ENCODE measurements at places on chromosomes 3 and 15. TPM values are rescaled to one million over a fixed set of nuclear protein-coding genes. Genes with fewer than 3 reads are reported as not detected.

The CAND2 gene
- total RNA-seq = 0.72 TPM

GRCh38 chr15:54388746-54389145 is 410.5 kb downstream of the UNC13C start:
- DNase-seq = no peak
- H3K4me1 ChIP-seq = no peaks in the 10 kb centered on the region
- H3K27ac ChIP-seq = no peak overlapping the region
- H3K27me3 ChIP-seq = no peaks in the 10 kb centered on the region

DNA sequence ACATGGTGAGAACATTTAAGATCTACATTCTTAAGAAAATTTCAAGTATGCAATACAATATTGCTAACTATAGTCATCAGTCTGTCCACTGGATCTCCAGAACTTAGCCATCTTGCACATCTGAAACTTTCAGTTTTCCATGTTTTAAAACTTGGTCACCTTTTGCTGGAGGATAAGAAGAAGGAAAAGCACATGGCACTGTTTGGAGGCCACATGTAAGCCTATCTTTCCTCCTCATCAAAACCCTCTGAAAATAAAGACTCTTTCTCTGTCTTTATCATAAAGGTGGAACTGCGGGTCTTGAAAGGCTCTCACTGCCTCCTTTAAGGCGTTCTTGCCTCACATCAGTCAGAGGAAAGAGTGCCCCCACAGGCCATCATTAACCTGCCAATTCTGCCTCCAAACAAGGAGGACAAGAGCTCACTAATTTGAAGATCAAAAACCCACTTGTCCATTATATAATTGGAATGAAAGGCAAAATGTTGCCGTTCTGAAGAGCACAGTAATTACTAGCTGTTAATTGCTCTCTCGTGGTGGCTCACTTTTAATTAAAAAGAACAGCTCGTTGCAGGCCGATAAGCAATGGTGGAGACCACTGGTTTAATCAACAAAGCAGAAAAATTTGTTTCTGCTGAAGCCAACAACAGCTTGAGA is 157.8 kb downstream of the MECOM start:
- H3K4me1 ChIP-seq = no peaks in the 10 kb centered on the region
- H3K27ac ChIP-seq = no peak overlapping the region
- no peaks in the 10 kb centered on the region for H3K27me3 ChIP-seq
- H3K4me3 ChIP-seq = no peak overlapping the region
- no peaks in the 10 kb centered on the region for H3K36me3 ChIP-seq
- DNase-seq = no peak

DNA sequence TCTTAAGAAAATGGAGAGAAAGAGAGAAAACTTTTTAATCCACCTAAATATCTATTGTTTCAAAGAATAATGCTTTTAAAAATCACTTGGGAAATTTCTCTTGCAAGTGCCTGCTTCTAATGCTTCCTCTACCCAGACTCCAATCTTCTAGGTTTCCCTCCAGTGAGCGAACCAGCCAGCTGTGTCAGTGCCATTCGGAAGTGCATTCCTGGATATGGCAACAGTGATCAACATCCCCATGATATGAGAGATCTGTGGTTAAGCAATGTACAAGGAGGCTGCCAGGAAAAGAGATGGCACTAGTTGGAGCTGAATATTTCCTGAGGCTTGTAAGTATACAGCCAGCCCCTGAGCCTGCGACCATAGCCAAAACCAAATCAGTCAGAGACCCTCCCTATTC is 53.3 kb upstream of the KCNMB2 start:
- H3K4me1 ChIP-seq = no peaks in the 10 kb centered on the region
- H3K27me3 ChIP-seq = no peaks in the 10 kb centered on the region
- DNase-seq = no peak
- H3K4me3 ChIP-seq = no peak overlapping the region
- H3K36me3 ChIP-seq = no peaks in the 10 kb centered on the region

GRCh38 chr3:52044869-52045619 is 11.3 kb downstream of the DUSP7 start:
- no peaks in the 10 kb centered on the region for H3K4me1 ChIP-seq
- DNase-seq = no peak
- H3K4me3 ChIP-seq = no peak overlapping the region
- no peaks in the 10 kb centered on the region for H3K36me3 ChIP-seq

DNA sequence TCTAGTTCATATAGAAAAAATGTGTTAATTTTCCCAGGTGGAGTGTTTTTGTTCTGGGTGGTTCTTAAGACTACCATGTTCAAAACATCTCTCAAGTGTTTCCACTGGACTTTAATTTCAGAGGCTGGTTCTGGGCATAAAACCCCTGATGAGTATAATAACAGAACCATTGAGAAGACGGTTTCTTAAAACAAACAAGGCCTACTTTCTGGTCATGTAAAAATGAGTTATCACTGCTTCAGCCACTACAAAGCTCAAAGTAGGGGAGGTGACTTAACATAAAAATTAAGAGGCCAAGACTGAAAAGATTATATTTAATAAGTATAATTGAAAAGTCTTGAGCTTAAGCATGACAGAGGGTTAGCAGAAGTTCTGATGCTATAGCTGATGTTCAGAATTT is 33.8 kb downstream of the RYR3 start:
- H3K27me3 ChIP-seq = no peaks in the 10 kb centered on the region
- H3K4me3 ChIP-seq = no peak overlapping the region
- H3K4me1 ChIP-seq = no peaks in the 10 kb centered on the region
- no peak overlapping the region for H3K27ac ChIP-seq

The EOMES gene
- total RNA-seq = 0.20 TPM

DNA sequence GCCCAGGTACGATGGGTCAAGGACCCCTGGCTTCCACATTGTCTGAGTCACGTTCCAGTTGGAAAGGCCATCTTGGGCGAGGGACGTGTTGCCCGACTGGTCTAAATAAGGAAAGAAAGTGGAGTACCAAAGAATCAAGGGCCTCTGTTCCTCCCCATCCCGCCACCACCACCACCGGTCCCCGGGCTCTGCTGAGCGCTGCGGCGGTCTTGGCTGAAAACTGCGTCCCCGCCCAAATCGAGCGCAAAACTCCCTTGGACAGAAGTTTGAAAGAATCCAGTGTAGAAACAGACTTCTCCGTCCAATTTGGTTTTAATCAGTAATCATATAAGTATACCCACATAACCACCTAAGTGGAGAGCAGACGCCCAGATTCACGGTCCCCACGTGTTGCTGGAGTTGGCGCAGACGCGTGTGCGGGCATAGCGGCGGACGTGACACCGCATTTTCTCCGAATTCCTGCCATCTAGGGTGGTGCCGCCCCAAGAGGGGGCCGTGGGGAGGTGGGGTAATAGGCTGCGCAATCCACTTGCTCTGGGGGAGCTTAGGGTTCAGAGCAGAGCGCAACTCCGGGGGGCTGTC is 243.8 kb upstream of the TOPAZ1 start:
- DNase-seq = no peak
- H3K27me3 ChIP-seq = peaks cover 86% of the 10 kb centered on the region
- H3K4me1 ChIP-seq = peaks cover 6% of the 10 kb centered on the region
- H3K27ac ChIP-seq = no peak overlapping the region

The RAD51 gene
- 10.0 TPM for total RNA-seq

- no peaks in the 10 kb centered on the region for H3K36me3 ChIP-seq
- DNase-seq = no peak
- H3K27me3 ChIP-seq = no peaks in the 10 kb centered on the region
Observed at GRCh38 chr3:54671511-54671910, 256.3 kb downstream of the LRTM1 start.

DNA sequence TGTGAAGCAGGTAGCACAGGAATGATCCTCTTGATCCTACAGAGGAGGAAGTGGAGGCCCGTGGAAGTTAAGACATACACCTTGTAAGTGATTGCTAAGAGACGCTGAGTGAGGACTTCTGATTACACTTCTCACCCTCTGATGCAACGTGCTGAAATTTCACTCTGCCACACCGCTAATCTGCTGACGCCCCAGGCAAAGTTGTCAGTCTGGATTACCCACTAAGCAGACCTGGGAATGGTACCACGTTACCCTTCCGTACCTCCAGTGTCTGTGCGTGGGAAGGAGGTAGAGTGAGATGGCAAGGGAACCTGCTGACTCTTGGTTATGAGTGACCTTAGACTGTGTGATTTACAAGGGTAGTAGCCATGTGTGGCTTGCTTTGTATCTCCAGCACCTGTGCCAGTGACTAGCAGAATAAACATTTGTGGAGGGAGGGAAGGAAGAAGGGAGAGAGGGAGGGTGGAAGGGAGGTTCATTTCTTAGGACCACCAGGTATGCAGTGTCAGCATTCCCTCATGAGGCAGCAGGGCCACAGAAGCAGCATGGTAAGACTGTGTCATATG is 115.0 kb downstream of the ALDH1A2 start:
- no peak for DNase-seq
- H3K27ac ChIP-seq = no peak overlapping the region
- no peaks in the 10 kb centered on the region for H3K4me1 ChIP-seq

- H3K27me3 ChIP-seq = no peaks in the 10 kb centered on the region
- H3K27ac ChIP-seq = peak overlapping the region; percentile 95
- peaks cover 6% of the 10 kb centered on the region for H3K4me1 ChIP-seq
- peak overlapping the region; percentile 87 for H3K4me3 ChIP-seq
- peak; percentile 76 for DNase-seq
Observed at GRCh38 chr3:196081002-196081833, 672 bp downstream of the TFRC start.

The MAP2K1 gene
- total RNA-seq = 53.2 TPM

DNA sequence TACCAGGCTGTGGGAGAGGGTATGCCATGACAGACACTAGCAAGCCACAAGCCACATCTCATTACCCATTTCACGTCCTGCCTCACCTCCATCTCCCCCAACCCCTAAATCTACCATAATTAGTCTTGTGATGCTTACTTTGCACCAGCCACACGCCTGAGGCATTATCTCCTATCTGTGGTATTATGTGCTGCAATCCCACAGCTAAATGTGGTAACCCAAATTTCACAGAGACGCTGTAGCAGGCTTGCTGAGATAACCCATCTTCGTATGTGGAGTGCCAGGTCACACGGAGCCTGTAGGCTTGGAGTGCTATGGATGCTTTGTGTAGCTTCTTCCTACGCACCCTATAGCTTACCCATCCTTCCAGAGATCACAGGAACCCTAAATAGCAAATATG is 256.7 kb upstream of the KCNH8 start:
- no peak for DNase-seq
- H3K4me1 ChIP-seq = no peaks in the 10 kb centered on the region
- H3K36me3 ChIP-seq = no peaks in the 10 kb centered on the region
- no peak overlapping the region for H3K4me3 ChIP-seq

The SEMA5B gene
- total RNA-seq = 0.40 TPM

GRCh38 chr15:34109797-34110663 is 8.1 kb downstream of the PGBD4 start:
- no peaks in the 10 kb centered on the region for H3K36me3 ChIP-seq
- no peak overlapping the region for H3K4me3 ChIP-seq
- no peak overlapping the region for H3K27ac ChIP-seq
- DNase-seq = no peak
- H3K4me1 ChIP-seq = no peaks in the 10 kb centered on the region
- no peaks in the 10 kb centered on the region for H3K27me3 ChIP-seq

The SLC35G2 gene
- 0.74 TPM for total RNA-seq

- H3K27me3 ChIP-seq = no peaks in the 10 kb centered on the region
- DNase-seq = no peak
- H3K27ac ChIP-seq = no peak overlapping the region
- H3K4me1 ChIP-seq = no peaks in the 10 kb centered on the region
- H3K4me3 ChIP-seq = no peak overlapping the region
Observed at GRCh38 chr3:194249323-194250097, 101.6 kb downstream of the CPN2 start.

The ERC2 gene
- 0.21 TPM for total RNA-seq

DNA sequence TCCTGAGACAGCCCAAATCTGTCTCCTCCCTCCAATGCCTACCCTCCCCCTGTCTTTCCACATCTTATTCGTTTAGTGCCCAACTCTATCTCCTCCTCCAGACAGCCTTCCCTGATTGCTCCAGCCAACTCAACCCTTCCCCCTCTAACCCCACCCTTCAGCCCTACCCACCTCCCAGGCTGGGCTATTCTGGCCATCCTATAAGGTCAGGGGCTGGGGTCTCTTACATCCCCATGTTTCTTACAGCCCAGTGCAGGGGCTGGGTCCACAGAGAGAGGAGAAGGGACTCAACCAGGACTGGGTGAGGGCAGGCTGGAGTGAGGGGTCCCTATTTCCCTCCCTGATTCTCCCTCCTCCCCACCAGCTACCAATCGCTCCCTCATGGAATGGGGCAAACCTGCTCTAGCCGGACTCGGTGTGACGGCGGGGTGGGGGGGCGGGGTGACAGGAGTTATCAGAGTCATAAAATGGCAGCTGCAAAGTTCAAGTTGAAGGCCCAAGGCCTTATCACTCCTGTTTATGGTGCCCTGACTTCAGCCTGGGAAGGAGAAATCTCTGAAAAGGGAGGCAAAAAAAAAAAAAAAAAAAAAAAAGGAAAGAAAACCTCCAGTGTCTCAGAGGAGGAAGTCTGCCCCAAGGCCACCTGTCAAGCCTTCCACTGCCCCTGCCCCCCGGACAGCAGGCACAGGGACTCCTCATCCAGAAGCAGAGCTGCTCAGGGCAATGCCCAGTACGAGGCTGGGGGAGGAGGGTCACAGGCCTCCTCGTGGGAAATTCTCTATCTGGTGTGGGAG is 2.1 kb downstream of the VIPR1 start:
- H3K27ac ChIP-seq = peak overlapping the region; percentile 93
- H3K27me3 ChIP-seq = peaks cover 18% of the 10 kb centered on the region
- H3K4me3 ChIP-seq = no peak overlapping the region
- peak; percentile 75 for DNase-seq

GRCh38 chr3:37590328-37591079 is 271.2 kb upstream of the CTDSPL start:
- no peaks in the 10 kb centered on the region for H3K36me3 ChIP-seq
- no peaks in the 10 kb centered on the region for H3K27me3 ChIP-seq
- H3K4me1 ChIP-seq = peaks cover 4% of the 10 kb centered on the region
- peak; percentile 25 for DNase-seq
- H3K27ac ChIP-seq = peak overlapping the region; percentile 33

The CAPN3 gene
- 6.8 TPM for total RNA-seq

GRCh38 chr15:65370885-65371284 is 6.9 kb downstream of the IGDCC3 start:
- H3K4me3 ChIP-seq = no peak overlapping the region
- H3K27ac ChIP-seq = no peak overlapping the region
- no peaks in the 10 kb centered on the region for H3K4me1 ChIP-seq
- no peak for DNase-seq

GRCh38 chr15:71821547-71822129 is 11.3 kb downstream of the NR2E3 start:
- no peak for DNase-seq
- no peaks in the 10 kb centered on the region for H3K4me1 ChIP-seq
- no peaks in the 10 kb centered on the region for H3K27me3 ChIP-seq
- no peaks in the 10 kb centered on the region for H3K36me3 ChIP-seq
- no peak overlapping the region for H3K4me3 ChIP-seq

GRCh38 chr3:133440652-133441051 is 40.8 kb downstream of the BFSP2 start:
- no peak for DNase-seq
- no peak overlapping the region for H3K27ac ChIP-seq
- no peaks in the 10 kb centered on the region for H3K27me3 ChIP-seq

The CYP1A2 gene
- total RNA-seq = not detected

The SLC51B gene
- 102 TPM for total RNA-seq

GRCh38 chr15:87661454-87662355 is 594.8 kb downstream of the NTRK3 start:
- H3K4me1 ChIP-seq = no peaks in the 10 kb centered on the region
- no peak overlapping the region for H3K4me3 ChIP-seq
- H3K27ac ChIP-seq = no peak overlapping the region
- no peaks in the 10 kb centered on the region for H3K36me3 ChIP-seq
